ENCODE measurements at places on chromosomes 2 and 18. TPM values are rescaled to one million over a fixed set of nuclear protein-coding genes. Genes with fewer than 3 reads are reported as not detected.

GRCh38 chr18:37639846-37640245, 74.2 kb upstream of the CELF4 start:
- H3K36me3 ChIP-seq = no peaks in the 10 kb centered on the region
- no peak for DNase-seq
- H3K4me3 ChIP-seq = no peak overlapping the region
- no peaks in the 10 kb centered on the region for H3K4me1 ChIP-seq

- H3K27ac ChIP-seq = no peak overlapping the region
- H3K4me3 ChIP-seq = no peak overlapping the region
- H3K36me3 ChIP-seq = no peaks in the 10 kb centered on the region
- H3K27me3 ChIP-seq = no peaks in the 10 kb centered on the region
- DNase-seq = no peak
- H3K4me1 ChIP-seq = no peaks in the 10 kb centered on the region
Measured at GRCh38 chr2:102686479-102687439, 67.4 kb downstream of the SLC9A2 start.

DNA sequence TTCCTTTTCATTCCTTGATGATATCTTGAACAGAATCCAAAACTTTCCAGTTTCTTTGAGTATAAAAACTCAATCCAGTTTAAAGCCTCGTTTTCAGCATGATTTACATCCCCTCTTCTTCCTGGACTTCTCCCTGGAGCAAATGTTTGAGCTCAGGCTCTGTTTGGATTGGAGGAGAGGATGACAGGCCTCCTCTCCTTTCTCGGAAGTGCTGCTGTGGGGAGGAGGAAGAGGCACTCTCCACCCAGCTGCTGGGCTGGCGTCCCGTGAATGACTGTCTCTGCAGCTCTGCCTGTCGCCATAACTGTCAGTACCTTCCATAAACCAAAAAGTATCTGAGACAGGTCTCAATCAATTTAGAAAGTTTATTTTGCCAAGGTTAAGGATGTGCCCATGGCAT, 238.2 kb upstream of the AGAP1 start:
- no peak overlapping the region for H3K4me3 ChIP-seq
- H3K4me1 ChIP-seq = no peaks in the 10 kb centered on the region
- no peaks in the 10 kb centered on the region for H3K27me3 ChIP-seq

- H3K36me3 ChIP-seq = no peaks in the 10 kb centered on the region
- no peak for DNase-seq
- no peak overlapping the region for H3K27ac ChIP-seq
- no peak overlapping the region for H3K4me3 ChIP-seq
- no peaks in the 10 kb centered on the region for H3K27me3 ChIP-seq
Measured at GRCh38 chr18:24992491-24992890, 359.5 kb downstream of the ZNF521 start.

GRCh38 chr2:168766600-168766999, 35.8 kb upstream of the NOSTRIN start:
- H3K36me3 ChIP-seq = no peaks in the 10 kb centered on the region
- DNase-seq = no peak
- H3K27me3 ChIP-seq = no peaks in the 10 kb centered on the region
- H3K4me1 ChIP-seq = no peaks in the 10 kb centered on the region
- H3K4me3 ChIP-seq = no peak overlapping the region
- H3K27ac ChIP-seq = no peak overlapping the region

DNA sequence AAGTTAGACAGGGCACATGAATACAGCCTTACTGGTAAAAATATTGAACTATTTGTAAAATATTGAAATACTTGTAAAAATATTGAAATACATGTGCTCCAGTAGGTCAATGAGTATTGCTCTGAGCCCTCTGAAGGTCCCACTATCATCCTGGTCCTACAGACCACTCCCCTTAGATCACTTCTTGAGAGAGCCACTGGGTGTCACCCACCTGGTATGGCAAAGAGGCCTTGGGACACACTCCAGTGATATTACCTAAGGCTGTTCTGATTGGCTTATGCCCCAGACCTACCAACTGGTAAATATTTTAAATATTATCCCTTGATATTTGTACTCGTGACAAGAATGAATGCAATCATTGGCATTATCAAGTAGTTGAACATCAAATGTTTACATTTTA, 5.0 kb downstream of the THSD7B start:
- peaks cover 9% of the 10 kb centered on the region for H3K4me1 ChIP-seq
- H3K27me3 ChIP-seq = peaks cover 21% of the 10 kb centered on the region

The MMADHC gene
- total RNA-seq = 55.3 TPM

The PLEK gene
- 9.8 TPM for total RNA-seq

Measured in tibial nerve (tissue), 4 donors.